Activated T-cell treated with anti-CD3 and anti-CD28 coated beads, Interleukin-2, amount 50 U/mL, for 72 hours (primary cell): ENCODE measurements at places on chromosomes 12 and 14. TPM values are rescaled to one million over a fixed set of nuclear protein-coding genes. Genes with fewer than 3 reads are reported as not detected.

OASL gene
- 13.6 TPM for total RNA-seq

- no peaks in the 10 kb centered on the region for H3K27me3 ChIP-seq
- H3K36me3 ChIP-seq, result no peaks in the 10 kb centered on the region
- no peak for DNase-seq
Observed at GRCh38 chr12:105524961-105525360, 194.5 kb downstream of the C12orf75 start.

GRCh38 chr12:69888901-69889300, 63.9 kb downstream of the MYRFL start:
- DNase-seq, result no peak
- H3K4me1 ChIP-seq, result no peaks in the 10 kb centered on the region
- no peak overlapping the region for H3K27ac ChIP-seq
- H3K36me3 ChIP-seq, result no peaks in the 10 kb centered on the region
- no peak overlapping the region for H3K4me3 ChIP-seq

- no peak overlapping the region for H3K4me3 ChIP-seq
- no peak for DNase-seq
- H3K27ac ChIP-seq, result no peak overlapping the region
- peaks cover 35% of the 10 kb centered on the region for H3K27me3 ChIP-seq
Observed at GRCh38 chr12:31234053-31234840, 91.7 kb downstream of the SINHCAF start.

DNA sequence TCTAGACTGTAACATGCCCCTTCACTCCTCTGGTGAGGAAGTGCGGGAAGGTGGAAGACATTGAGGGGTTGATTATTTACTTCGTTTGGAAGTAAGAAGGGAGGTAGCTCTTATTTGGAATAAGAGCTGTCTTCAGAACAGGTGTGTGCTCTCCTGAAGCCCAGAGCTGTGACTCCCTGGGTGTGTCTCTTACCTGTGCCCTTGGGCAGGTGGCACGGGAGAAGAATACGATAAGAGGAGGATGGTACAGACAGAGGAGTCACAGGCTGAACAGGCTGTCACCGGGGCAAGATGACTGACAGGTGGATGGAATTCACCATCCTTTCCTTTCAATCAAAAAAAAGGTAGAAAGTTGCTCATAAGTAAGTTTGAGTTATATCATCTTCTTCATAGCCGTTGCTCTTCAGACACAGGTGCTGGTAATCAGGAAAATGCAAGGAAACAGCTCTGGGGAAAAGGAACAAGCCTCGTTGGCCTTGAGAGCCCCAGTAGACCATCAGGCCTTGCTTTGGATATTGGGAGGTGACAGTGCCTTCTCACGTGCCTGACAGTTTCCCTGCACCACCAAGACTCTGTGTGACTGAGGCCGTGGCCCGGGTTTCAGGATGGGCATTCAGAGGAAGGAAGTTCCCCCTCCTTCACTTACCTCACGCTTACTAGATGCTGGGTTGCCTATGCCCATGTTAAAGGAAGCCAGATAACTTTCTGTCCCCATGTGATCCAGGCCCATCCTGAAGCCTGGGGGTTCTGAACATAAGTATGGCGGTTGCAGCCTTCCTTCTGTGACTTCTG, 120.4 kb downstream of the ETV6 start:
- H3K4me1 ChIP-seq, result peaks cover 100% of the 10 kb centered on the region
- peaks cover 19% of the 10 kb centered on the region for H3K36me3 ChIP-seq
- no peak for DNase-seq
- no peak overlapping the region for H3K27ac ChIP-seq
- H3K4me3 ChIP-seq, result peak overlapping the region; percentile 18

- DNase-seq, result no peak
- no peak overlapping the region for H3K27ac ChIP-seq
- no peaks in the 10 kb centered on the region for H3K27me3 ChIP-seq
Observed at GRCh38 chr12:76398106-76398505, 49.9 kb upstream of the BBS10 start.

DNA sequence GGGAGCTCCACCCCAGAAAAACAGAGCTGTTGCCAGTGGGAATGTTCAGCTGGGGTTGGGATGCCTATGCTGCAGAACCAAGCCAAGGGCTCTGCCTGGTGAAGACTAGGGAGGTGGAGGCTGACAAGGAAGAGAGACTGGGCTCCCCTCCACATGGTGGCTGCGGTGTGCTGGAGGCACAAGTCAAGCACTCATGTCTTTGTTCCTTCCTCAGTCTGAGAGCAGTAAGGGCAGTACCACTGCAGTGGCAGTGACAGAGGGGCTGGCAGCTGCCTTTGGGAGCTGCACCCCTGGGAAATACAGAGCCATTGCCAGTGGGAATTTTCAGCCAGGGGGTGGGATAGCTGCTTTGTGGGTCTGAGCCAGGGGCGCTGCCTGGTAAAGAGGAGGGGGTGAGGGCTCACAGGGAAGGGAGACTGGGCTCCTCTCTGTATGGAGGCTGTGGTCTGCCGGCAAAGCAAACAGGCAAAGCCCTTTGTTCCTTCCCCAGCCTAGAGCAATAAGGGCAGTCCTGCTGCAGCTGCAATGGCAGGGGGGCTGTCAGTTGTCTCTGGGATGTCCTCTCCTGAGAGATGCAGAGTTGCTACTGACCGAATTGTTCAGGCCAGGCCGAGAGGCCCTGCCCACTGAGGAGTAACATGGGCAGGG, 255.9 kb downstream of the RAD51B start:
- no peaks in the 10 kb centered on the region for H3K27me3 ChIP-seq
- no peak for DNase-seq
- H3K4me1 ChIP-seq, result no peaks in the 10 kb centered on the region
- H3K4me3 ChIP-seq, result no peak overlapping the region
- no peak overlapping the region for H3K27ac ChIP-seq

DNA sequence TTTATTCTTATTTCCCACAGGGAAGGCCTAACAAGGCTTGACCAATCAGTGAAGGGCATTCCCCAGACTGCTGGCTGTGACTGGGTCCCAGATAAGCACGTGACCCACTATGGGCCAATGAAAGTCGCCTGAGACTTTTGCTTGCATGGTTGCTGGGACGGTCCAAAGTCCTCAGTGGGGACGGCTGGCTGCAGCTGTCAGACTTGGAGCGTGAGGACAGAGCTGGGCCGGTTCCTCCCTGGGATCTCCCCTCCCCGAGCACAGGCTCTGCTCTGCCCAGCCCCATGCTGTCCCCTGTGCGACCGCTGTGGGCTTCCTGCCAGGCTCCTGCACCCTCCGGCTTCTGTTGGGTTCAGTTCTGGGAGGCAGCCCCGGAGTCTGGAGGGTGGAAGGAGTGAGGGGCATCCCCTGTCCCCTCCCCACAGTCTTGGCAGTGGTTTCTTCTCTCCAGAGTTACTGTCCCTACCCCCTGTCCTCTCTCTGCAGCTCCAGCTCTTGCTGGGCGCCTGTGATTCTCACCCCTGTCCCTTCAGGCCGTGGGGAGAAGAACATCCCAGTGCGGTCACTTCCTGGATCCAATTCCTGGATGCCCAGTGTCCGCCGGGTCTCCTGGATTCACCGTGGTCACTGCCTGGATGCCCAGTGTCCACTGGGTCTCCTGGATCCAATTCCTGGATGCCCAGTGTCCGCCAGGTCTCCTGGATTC, 50.1 kb downstream of the GALNT9 start:
- no peak overlapping the region for H3K4me3 ChIP-seq
- H3K4me1 ChIP-seq, result peaks cover 2% of the 10 kb centered on the region
- H3K27me3 ChIP-seq, result peaks cover 6% of the 10 kb centered on the region
- H3K27ac ChIP-seq, result no peak overlapping the region
- no peaks in the 10 kb centered on the region for H3K36me3 ChIP-seq
